NCI-H2081 (cell line): ENCODE measurements at places on chromosomes 2 and 18.

DNA sequence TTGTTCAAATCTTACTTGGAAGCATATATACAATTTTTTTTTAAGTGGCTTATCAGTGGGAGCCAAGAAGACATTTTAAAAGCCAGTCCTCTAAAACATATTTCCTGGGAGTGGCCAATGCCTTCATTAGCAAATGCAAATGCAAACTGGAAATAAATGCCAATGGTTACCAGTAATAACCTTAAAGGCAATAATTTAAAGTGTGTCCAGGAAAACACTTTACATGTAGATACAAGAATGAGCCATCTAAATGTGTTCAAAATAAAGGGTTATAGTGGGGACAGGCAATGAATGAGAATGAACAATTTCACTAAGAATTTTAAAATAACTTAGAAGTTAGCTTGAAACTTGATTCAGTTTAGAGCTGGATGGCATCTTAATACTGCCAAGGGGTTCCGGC is 64.2 kb downstream of the FARSB start:
- DNase-seq, result no peak

GRCh38 chr18:14179306-14179705 is 47.1 kb upstream of the ZNF519 start:
- DNase-seq, result no peak

DNA sequence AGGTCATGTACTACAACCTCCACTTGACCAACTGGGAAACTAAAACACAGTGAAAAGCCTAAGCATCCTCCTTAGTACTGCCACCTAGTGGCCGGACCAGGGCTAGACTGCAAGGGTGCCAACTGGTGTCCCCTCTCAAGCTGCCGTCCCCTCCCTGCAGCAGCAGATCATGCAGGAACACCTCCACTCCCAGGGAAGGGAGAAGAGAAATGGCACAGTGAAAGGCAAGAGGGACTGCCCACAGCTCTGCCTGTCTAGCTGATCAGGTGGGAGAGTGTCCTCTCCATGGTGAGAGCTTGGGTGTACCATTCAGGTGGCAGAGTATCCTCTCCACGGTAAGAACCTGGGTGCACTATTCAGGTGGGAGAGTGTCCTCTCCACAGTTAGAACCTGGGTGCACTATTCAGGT is 78.1 kb downstream of the AAK1 start:
- DNase-seq, result peak; percentile 17

- DNase-seq, result peak; percentile 64
Measured at GRCh38 chr2:7510353-7510752, 593.1 kb downstream of the RNF144A start.

- DNase-seq, result no peak
Measured at GRCh38 chr2:136133586-136133985, 15.6 kb upstream of the CXCR4 start.

GRCh38 chr2:209633911-209634310 is 137.7 kb upstream of the UNC80 start:
- no peak for DNase-seq
